ENCODE measurements at places on chromosomes 5 and 9. TPM values are rescaled to one million over a fixed set of nuclear protein-coding genes. Genes with fewer than 3 reads are reported as not detected.

Gene CCNJL
- total RNA-seq, result 32.7 TPM

DNA sequence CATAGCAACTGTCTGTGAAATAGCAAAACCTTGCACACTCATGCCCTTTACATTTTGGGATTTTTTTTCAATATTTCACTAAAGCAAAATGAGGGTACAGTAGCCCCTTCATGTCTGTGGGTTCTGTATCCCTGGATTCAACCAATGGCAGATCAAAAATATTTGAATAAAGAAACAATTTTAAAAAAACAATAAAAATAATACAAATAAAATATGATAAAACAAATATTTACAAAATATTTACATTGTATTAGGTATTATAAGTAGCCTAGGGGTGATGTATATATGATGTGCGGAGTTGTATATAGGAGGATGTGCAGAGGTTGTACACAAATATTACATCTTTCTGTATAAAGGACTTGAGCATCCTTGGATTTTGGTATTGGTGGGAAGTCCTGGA, 67.3 kb upstream of the CDH10 start:
- DNase-seq, result no peak

DNA sequence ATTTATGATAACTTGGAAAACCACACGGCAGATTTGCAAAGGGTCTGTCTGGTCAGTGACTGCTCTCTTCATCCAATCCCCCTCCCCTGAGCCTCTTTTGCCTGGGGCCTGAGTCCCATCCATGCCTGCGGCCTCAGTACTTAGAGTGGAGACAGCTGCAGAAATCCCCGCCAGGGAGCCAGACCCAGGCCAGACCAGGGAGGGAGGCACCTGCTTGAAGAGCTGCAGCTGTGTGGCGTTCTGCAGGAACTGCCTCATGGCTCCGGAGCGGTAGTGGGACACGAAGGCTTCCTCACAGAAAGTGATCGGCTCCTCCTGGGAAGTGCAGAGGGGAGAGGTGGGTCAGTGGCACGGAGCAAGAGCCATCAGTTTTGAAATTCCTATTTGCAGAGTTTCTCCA, 101.6 kb downstream of the CRB2 start:
- DNase-seq, result no peak

DNA sequence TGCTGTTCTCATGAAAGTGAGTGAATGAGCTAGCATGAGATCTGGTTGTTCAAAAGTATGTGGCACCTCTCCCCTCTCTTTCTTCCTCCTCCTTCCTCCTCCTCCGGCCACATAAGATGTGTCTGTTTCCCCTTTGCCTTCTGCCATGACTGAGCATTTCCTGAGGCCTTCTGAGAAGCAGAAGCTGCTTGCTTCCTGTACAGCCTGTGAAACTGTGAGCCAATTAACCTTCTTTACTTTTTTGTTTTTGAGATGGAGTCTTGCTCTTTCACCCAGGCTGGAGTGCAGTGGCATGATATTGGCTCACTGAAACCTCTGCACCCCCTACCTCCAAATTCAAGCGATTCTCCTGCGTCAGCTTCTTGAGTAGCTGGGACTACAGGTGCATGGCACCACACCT, 6.1 kb downstream of the S100Z start:
- no peak for DNase-seq

GRCh38 chr5:35758151-35758724, 98.5 kb upstream of the IL7R start:
- no peak for DNase-seq

DNA sequence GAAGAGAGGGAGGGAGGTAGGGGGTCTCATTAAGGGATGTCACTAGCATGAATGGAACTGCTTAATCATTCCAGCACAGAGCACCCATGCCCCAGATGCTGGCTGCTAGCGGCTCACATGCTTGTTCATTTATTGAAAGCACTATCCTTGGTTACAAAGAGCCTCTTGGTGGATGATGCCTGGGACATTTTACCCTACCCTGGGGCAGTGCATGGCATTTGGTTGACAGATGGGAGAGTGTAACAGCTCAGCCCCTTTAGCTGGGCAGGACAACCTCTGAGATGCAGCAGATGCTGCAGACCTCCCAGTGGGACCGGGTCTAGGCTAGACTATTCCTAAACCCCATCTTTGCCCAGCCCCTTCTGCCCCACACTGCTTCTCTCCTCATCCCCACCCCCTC, 46.9 kb upstream of the TCERG1 start:
- DNase-seq, result no peak

DNA sequence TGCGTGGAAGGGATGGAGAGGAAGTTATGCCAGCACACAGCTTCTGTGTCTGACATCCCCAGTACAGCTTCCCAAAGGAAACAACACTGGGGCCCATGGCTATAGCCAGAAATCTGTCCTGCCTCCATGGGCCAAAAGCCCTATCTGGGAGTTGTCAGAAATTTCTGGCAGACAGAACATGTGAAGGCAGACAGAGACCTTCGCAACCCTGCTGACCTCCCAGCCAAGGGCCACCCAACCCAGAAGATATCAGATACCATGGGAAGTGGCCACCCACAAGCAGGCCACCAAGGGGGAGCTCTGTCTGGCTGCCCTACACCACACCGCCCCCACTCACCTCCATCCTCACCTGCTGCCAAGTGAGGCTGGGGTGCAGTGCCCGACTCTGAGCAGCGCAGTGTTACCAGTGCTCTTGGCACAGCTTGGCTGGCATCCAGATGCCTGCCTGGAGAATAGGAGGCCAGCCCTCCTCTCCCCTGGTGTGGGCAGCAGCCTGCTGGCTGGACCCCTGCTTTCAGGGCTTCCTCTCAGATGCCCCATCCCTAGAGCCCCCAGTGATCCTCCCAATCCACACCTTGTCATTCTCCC, 61.6 kb upstream of the NEURL1B start:
- DNase-seq, result no peak

DNA sequence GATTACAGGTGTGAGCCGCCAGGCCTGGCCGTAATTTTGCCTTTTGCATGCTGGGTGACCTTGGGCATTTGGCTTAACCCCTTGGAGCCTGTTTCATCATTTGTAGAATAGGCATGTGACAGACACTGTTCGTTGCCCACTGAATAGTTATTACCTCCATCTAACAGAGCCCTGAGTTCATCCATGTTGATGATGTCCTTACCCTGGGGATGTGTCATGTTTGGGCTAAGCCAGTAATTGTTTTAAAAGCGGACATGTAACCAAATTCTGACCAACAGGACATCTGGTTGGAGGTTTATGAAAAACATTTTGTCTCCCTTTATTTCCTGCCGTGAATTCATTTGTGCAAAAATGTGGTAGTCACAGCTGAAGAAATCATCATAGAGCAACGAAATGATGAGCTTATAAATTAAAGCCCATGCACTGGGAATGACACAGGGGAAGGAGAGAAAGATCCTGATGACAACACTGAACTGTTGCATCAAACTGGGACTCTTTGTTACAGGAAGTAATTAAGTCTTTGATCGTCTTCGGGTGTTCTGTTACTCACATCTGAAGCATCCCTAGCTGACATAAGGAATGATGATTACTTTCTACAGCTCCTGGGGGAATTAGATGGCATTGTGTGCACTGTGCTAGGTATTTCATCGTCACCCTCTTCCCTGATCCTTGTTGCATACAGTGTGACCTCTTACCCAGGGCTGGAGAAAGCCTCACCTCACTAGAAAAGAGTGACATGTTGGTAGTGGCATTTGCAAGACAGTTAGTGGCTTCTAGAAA, 117.8 kb downstream of the FGF18 start:
- DNase-seq, result no peak

DNA sequence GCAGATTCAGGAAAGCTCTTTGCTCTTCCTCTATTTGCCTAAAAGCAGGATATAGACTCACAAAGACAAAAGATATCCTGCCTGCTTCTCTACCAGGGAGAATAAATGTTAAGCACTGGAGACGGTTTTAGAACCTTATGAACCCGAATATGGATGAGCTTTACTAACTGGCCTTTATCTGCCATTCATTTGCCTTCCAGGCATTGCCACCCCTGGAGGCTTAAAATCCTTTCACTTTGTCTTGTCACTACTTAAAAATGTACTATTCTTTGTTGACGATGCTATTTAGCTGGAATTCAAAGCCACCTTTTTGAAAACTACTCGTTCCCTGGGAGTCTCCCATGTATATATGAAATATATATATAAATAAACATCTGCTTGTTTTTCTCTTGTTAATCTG, 23.2 kb upstream of the LVRN start:
- no peak for DNase-seq

DNA sequence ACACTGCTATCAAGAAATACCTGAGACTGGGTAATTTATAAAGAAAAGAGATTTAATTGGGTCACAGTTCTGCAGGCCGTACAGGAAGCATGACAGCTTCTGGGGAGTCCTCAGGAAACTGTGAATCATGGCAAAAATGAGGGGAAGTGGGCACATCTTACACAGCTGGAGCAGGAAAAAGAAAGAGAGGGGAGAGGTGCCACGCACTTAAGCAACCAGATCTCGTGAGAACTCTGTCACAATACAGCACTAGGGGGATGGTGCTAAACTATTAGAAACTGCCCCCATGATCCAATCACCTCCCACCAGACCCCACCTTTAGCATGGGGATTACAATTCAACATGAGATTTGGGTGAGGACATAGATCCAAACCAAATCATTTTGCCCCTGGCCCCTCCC, 105.5 kb upstream of the CPLX2 start:
- no peak for DNase-seq

- DNase-seq, result no peak
Observed at GRCh38 chr5:65819905-65820240, 97.9 kb downstream of the NLN start.

- DNase-seq, result no peak
Observed at GRCh38 chr5:142918959-142919635, 148.9 kb downstream of the ARHGAP26 start.
